ENCODE measurements at places on chromosomes 16 and 17.

- no peak for DNase-seq
Observed at GRCh38 chr16:20307791-20308190, 19.5 kb downstream of the GP2 start.

- DNase-seq: no peak
Observed at GRCh38 chr16:11386054-11386680, 40.9 kb downstream of the RMI2 start.

GRCh38 chr17:364766-365165, 12.2 kb upstream of the RPH3AL start:
- no peak for DNase-seq

- no peak for DNase-seq
Observed at GRCh38 chr17:44758414-44759085, at the start of gene ADAM11. ADAM11 (plus strand) TSS chr17:44758988; CDS start chr17:44759200, 212 bp downstream.

DNA sequence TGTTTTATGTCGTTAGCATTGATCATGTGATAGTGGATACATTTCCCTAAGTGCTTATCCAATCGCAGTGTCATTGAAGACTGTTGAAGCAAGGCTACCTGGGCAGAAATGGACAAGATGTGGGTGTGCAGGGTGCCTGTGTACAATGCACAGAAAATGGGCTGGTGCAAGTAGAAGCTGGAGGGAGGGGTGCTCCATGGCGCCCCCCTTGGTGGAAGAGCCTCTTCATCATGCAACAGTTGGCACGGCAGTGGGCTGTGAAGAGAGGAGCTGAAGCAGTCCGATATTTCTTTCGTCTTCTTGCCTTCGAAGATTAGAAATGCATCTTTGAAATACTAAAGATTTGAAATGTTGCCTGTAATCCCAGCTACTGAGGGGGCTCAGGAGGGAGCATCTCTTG, 100.5 kb downstream of the PLCG2 start:
- DNase-seq: no peak

DNA sequence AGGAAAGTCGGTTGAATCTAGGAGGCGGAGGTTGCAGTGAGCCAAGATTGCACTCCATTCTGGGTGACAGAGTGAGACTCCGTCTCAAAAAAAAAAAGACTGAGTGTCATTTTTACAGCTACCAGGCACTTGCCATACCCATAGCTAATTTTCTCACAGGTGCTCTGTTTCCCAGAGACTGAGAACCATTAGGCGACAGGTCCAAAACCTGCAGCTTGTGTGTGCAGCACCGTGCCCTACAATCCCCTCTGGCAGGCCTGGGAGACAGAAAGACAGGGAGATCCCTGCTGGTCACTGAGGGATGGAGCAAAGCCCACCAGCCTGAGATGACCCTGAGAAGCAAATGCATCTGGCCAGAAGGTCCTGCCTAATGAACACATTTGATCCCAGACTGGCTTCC, 2.7 kb downstream of the TFAP4 start:
- DNase-seq: no peak

DNA sequence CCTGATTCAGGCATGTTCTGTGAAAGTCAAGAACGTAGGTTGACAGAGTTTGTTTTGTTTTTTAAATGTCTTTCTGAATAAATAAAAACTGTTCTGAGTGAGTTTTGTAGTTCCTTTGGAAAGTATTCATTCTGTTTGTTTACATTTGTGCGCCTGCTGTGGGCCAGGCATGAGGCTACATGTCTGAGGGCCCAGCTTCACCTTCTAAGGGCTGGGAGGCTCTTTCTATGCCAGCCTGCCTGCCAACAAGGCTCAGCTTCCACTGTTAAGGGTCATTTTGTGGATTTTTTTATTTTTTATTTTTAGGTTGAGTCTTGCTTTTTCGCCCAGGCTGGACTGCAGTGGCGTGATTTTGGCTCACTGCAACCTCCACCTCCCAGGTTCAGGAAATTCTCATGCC, 6.1 kb downstream of the WWOX start:
- no peak for DNase-seq

DNA sequence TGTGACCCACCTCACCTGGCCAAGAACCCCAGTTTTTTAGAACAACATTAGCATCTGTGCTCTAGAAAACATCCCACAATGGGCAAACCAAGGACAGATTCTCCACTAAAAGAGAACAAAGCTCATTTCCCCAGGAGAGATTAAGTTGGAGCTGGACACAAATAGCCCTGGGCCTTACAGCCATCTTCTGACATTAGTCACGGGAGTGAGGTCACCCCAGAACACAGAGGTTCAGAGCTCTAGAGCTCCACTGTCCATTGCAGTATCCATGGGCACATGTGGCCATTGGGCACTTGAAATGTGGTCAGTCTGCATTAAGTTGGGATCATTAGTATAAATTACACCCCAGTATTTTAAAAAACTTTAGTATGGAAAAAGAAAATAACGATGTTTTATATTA, 47.6 kb upstream of the RBBP6 start:
- no peak for DNase-seq

DNA sequence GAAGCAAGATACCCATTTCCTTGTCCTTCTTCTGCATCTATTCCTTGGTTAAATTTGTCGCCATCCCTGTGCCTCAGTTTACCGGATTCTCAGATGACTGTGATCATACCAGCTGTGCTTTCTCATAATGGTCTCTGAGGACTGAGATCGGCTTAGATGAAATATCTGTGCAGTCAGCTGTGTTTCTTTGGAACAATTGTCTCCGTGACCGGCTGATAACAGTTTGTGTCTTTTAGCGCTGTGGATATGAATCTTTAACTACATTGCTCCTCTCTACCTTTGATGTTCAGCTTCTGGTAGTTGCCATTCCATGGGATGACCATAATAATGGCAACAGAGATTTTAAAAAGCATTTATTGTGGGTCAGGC, 473 bp downstream of the FTO start:
- DNase-seq: no peak

GRCh38 chr17:78040440-78041385, 82.2 kb downstream of the TNRC6C start:
- DNase-seq: peak; percentile 24

DNA sequence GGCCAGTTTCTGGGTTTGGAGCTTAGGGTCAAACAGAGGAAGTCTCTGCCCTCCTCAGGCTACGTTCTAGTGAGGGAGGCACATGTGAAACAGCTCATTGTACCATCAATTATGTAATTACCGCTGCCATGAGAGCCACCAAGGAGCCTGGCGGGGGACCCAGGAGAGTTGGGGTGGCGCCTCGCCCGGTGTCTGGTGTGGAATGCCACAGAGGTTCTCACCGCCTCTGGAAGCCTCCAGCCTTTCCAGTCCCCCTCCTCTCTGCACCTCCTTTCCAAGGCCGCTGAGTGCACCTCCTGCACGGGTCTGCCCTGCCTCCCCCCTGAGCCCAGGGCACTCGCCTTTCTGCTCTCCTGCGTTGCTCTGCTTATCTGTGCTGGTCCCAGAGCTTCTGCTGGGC, 51.4 kb downstream of the SREBF1 start:
- peak; percentile 45 for DNase-seq

DNA sequence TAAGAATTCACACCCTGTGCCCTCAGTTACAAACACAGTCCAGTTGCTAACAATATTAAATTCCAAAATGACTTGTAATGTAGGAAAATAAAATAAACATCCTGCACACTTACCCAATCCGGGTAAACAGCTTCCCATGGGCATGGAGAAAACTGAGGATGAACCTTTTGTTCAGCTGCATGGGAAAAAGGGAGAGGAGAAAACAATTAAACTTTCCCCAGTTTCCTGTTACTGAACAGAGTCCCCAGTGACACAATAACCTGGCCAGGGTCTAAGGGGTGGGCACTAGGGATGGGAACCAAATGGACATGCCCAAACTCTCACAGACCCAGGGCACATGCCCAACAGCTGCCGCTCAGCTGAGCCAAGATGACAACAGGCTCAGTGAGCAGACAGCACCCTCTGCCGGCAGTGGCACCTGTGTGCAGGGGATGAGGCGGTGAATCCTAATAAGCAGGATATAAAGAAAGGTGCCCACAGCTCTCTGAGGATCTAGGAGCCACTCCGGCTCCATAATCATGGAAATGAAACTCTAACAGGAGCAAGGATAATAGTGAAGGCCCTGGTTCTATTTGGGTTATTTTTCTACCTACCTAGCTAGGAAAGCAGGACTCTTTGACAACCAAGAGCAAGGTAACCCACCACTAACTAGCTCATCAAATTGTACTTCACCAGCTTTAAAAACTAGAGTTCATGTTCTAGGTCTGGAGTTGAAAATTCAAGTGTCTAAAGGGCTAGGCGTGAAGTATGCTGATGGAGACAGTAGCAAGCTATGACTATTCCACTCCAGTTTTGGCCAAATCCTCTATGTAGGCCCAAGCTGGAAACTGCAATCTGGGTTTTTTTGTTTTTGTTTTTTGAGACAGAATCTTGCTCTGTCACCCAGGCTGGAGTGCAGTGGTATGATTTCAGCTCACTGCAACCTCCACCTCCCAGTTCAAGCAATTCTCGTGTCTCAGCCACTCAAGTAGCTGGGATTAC, 58.8 kb downstream of the SMG6 start:
- DNase-seq: peak; percentile 48

- no peak for DNase-seq
Observed at GRCh38 chr17:79695293-79695790, 35.4 kb upstream of the ENPP7 start.

Measured in NCI-H1417 (cell line).